Activated CD4-positive, CD25-positive, alpha-beta regulatory T cell (primary cell): ENCODE measurements at places on chromosomes 16 and 17.

- no peak for DNase-seq
These were observed 328.9 kb upstream of the MAF start for GRCh38 chr16:79929260-79929965.

- DNase-seq, result no peak
These were observed 48.1 kb downstream of the HLF start for GRCh38 chr17:55312852-55313251.

GRCh38 chr16:47774661-47775060 is 313.5 kb downstream of the PHKB start:
- no peak for DNase-seq

DNA sequence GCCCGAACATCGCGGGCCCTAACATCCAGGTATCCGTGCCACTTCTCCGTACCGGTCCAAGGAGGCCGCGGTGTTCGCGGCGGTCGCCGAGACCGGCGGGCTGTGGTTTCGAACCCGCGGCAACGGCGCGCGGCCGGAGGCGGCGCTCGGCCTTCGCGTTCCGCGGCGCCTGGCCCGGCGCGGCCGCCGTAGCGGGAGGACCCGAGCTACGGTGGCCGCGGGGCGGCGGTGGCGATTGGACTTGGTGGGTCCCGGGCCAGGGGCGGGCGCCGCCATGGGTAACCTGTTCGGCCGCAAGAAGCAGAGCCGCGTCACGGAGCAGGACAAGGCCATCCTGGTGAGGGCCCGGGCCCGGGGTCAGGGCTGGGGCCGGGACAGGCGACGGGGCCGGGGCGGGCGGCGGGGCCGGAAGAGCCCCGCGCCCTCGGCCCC is at the start of gene CHMP6:
Gene CHMP6 (plus strand): TSS at position 197 of the 432 bp plus-strand sequence. CDS start 78 bp downstream, at position 275.
- peak; percentile 52 for DNase-seq

GRCh38 chr17:70484050-70484449 is 314.7 kb downstream of the KCNJ2 start:
- DNase-seq, result no peak

GRCh38 chr17:34249478-34249877 is 5.6 kb upstream of the CCL2 start:
- no peak for DNase-seq

- DNase-seq, result no peak
These were observed 4.9 kb downstream of the GIT1 start for GRCh38 chr17:29584452-29585079.

DNA sequence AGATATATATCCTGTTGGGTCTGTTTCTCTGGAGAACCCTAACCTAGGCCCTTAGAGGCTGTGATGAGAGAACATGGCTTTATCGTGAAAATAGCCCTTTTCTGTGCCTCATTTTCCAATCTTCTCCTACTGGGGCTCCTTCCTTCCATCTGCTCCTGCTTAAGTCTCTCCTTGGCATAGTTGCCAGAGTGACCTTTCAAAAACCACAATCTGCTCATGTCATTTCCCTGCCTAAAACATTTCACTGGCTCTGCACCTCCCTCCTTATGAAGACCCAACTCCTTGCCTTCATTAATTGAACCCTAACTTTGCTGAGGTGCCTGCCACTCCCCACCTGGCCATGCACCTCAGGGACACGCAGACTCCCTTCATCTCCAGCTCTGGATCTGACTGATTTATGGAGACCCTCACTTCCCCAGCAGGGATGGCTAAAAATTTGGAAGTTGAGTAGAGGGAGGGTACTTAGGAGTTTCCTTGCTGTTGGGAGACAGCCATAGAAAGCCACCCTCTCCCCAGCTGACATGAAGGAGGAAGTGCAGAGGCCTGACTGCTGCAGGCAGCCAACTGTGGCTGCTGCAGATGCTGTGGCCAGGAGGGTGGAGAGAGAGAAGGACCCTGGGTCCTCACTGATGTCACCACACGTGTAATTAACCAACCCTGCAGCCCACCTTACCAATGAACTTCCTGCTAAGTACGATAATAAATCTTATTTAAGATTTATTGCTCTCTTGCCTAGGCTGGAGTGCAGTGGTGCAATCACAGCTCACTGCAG is 6.3 kb upstream of the GGA2 start:
- no peak for DNase-seq

DNA sequence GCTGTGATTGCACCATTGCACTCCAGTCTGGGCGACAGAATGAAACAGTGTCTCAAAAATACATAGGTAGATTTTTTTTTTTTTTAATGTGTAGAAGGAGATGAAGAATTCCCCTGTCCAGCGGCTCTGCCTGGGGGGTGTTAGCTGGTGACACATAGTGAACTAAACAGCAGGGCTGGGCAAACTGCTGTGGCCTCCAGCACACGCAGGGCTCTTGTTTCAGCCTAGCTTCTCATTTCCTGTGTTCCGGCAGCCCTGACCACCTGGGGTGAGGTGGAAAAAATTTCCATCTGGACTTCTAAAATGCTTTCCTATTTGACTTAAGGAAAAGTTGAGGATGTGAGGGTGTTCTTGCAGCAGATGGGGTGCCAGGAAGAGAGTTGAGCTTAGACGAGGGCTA is 33.3 kb upstream of the RGS9 start:
- DNase-seq, result no peak

GRCh38 chr16:70713824-70714223 is 28.0 kb upstream of the MTSS2 start:
- no peak for DNase-seq

DNA sequence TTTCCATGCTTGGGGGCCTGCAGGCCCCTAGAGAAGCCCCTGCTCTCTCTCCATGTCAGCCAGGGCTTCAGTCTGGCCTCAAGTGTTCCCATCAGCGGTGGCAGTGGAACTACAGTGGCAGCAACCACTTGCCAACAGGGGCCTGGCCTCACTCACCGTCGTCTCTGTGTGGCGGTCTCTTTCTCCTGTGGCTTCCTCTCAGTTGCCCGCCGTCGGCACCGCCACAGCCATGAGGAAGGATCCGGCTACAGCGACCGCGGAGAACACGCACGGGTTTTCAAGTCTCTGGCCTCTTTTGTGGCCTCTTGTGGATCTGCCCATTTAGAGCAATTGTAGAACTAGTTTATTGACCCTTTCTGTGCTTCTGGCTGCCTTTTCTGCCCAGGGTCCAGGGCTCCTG is 8.5 kb downstream of the ARMC7 start:
- DNase-seq, result no peak

DNA sequence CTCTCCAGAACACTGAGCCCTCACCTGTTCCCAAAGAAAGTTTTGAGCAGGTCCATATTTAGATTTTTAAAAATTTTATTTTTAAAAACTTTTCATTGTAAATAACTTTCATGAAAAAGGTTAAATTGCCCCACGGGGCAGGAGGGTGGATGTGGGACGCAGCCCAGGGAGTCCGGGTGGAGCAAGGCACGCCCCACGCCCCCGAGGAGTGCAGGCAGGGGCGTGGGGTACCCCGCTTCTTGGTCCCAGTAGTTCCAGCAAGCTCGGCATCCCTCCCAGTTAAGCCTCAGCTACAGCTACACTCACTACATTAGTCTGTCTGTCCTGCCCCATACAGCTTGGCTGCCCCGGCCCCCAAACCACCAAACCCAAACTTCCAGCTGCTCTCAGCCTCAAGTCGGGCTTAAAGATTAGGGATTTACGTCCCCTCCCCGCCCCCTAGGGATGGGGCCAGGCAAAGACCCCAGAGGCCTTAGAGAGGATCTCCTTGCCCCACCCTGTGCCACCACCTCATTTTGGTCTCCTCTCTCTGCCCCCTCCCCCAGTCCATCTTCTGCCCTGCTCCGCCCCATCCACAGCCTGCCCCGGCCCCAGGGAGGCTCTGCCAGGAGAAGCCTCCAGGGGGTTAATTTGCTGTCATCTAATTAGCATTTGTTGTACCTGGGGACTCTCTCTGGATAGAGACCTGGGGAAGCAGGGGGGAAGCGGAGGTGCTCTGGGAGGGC is 4.6 kb downstream of the FOXJ1 start:
- DNase-seq, result no peak

DNA sequence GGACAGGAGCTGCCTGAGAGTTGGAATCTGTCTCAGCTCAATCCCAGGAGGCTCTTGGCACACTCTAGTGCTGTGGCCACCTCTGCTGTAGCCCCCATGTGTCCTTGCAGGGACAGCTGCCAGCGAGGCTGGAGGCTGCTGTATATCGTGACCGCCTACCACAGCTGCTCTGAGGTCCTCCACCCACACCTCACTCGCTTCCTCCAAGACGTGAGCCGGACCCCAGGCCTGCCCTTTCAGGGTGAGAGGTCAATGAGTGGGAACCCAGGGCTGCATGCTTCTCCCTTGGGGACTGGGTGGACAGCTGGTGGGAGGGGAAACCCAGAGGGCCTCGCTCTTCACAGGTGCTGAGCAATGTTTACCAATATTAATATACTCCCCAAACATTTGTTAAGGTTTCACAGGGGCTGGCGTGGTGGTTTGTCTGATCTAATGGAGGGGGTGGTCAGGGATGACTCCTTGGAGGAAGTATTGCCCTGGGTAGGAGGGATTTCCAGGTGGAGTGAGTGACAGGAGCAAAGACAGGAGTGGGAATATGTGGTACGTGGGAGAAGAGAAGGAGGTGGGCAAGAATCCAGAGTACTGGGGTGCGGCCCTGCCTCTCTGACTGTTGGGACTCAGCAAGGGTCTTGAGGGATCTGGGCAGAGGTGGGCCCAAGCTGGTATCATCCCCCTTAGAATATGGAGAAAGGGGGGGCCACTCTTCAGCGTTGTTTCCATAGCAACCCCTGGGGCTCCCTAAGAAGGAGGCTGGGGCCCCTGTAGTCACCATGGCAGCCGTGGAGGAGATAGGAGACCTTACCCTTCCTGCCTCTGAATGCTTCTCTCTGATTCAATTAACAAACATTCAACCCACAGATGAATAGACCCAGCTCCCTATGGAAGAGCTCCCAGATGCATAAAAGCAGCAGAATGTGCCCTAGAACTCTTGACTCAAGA is 22.2 kb upstream of the ALKBH5 start:
- DNase-seq, result no peak

DNA sequence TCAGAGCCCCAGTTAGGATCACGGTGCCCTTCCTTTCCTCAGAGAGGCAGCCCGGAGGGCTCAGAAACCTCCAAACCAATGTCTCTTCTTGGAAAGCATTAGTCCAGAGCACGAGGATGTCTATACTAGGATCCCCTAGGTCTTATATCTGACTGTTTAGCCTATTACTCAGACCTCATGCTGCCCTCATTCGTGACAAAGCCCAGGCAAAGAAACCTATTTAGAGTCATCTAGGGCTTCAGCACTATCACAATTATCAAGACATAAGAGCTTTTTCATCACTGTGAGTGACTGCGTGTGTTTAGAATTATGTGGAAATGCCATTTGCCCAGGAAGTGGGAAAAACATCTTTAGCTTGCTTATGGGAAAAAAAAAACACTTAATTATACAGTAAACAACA is 159.8 kb upstream of the NOL11 start:
- no peak for DNase-seq

DNA sequence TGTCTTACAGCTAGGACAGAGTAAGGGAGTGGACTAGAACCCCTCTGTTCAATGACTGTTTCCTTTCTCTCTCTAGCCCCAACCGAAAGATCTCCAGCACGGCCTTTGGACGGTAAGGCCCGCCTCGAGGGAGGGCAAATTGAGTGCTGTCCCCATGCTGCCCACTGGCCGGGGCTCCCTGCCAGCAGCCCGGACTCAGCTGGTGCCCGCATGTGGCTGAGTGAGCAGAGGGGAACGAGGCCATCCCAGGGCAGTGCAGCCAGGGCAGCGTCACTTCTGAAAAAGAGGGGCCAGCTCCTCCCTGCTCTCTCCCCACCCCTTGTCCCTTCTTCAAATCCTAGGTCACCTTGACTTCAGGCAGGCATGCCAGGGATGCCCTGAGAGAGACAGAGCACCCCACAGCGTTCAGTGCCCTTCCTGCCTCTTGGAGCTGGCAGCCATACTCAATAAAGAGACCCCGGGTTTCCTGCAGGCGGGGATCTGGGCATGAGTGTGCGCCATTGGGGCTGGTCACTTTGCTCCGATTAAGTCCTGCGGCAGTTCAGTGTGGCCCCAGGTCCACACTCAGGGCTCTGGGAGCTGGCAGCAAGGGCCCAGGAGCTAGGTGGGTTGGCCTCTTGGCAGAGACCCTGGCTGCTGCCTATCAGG is 130.9 kb downstream of the RAB11FIP4 start:
- no peak for DNase-seq

- DNase-seq, result no peak
These were observed 55.1 kb upstream of the PABPN1L start for GRCh38 chr16:88921591-88921990.

DNA sequence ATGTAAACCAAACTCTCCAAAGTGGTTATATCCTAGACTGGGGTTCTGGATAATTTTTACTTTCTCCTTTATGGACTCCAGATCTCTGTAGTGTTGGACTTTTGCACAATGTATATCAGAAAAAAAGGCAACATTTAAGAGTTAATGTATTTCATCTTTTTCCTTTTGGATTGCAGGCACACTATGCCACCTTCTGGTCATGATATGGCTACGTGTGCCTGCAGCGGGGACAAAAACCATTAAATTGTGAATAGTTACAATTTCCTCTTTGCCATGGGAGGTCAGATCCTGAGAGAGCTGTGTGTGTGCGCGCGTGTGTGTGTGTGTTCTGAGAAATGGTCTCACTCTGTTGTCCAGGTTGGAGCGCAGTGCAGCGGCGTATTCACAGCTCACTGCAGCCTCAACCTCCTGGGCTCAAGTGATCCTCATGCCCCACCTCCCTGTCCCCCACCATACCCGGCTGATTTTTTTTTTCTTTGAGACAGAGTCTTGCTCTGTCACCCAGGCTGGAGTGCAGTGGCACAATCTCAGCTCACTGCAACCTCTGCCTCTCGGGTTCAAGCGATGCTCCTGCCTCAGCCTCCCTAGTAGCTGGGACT is 4.3 kb upstream of the SGF29 start:
- DNase-seq, result no peak

DNA sequence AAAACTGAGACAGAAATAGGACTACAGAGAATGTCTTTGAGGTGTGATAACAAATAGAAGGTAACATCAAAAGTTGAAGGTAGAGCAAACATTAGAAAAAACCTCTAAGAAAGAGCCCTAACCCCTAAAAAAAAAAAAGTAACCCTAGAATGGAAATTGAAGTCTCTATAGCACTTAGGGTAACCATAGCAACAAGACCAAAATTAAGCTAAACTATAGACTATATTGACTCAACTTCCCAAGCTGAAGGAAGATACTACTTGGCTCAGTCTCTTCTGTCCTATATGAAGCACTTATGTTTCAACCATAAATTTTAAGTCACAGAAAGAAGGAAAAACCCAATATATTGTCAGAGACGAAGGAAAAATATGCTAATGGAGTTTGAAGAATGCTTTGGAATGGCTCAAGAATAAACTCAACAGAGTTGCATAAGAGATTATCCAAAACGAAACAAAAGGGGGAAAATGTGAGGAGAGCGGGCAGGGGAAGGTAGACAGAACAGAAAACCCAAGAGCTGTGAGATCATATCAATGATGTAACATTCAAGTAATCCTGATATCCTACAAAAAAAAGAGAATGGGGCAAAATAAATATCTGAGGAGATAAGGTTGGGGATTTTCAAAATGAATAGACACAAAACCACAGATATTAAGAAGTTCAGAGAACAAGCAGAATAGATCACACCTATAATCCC is 88.4 kb downstream of the USP32 start:
- DNase-seq, result no peak

GRCh38 chr16:9428355-9429005 is 337.0 kb downstream of the HAPSTR1 start:
- no peak for DNase-seq
